CD4-positive, alpha-beta T cell treated with Interleukin-10 for 1 hour (primary cell): ENCODE measurements at places on chromosomes 12 and 14.

GRCh38 chr12:45648070-45648469 lies 81.4 kb upstream of the ARID2 start:
- no peak for DNase-seq

GRCh38 chr14:63205044-63205575 lies 867 bp downstream of the RHOJ start:
- no peak for DNase-seq

GRCh38 chr12:47945341-47945728 lies 18.1 kb upstream of the TMEM106C start:
- no peak for DNase-seq

DNA sequence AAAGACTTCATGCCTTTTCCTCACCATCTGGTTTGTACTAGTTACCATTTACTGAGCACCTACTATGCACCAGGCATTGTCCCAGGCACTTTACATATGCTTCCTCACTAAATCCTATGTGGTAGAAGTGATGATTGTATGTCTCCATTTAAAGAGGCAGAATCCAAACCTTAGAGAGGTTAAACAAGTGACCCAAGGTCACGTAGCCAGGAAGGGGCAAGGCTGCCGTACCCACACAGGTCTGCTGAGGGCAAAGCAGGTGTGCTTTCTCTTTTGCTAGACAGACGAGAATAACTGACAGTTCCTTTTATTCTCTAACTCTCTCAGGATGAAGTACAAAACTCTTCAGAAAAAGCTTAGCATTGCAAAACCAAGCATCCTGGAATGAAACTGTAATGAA lies 235.2 kb upstream of the SRRM4 start:
- no peak for DNase-seq

GRCh38 chr12:51974646-51975045 lies 23.1 kb downstream of the ACVR1B start:
- no peak for DNase-seq

DNA sequence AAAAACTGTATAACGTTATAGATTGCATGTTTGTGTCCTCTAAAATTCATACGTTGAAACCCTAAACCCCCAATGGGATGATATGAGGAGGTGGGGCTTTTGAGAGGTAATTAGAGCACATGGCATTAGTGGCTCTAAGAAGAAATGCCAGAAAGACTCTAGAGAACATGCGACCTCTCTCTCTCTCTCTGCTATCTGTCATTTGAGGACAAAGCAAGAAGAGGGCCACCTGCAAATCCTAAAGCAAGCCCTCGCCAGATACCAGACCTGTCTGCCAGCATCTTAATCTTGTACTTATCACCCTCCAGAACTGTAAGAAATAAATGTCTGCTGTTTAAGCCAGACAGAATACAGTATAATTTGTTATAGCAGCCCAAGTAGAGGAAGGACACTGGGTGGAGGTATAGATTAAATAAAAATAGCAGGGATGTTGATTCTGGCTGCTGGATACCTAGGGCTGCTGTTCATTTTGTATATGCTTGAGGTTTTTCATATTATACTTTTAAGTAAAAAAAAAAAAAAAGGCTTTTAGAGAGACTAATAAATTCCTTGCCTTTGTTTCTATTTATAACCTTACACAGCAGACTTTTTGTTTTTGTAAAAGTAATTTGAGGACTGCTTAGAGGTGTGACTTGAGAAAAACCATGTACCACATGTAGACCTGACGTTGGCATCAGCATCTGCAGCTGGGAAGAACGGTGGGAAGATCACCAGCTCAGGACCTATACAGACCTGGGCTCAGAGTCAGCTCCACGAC lies 26.9 kb downstream of the MOK start:
- no peak for DNase-seq

- DNase-seq = no peak
Observed at GRCh38 chr14:68692916-68693771, 99.7 kb downstream of the ZFP36L1 start.

DNA sequence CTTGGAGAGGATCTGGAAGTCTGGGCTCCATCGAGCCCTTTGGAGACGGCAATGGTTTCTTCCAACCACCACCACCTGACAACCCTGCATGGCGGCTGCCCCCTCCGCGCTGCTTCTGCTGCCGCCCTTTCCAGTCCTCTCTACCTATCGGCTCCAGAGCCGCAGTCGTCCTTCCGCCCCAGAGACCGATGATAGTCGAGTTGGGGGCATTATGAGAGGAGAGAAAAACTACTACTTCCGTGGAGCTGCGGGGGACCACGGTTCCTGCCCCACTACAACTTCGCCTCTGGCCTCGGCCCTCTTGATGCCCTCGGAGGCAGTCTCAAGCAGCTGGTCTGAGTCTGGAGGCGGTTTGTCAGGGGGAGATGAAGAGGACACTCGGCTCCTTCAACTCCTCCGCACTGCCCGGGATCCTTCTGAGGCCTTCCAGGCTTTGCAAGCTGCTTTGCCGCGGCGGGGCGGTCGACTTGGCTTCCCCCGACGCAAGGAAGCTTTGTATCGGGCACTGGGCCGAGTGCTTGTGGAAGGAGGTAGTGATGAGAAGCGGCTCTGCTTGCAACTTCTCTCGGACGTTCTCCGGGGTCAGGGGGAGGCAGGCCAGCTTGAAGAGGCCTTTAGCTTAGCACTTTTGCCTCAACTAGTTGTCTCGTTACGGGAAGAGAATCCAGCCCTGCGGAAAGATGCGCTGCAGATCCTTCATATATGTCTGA lies 499 bp downstream of the TOGARAM1 start:
- peak; percentile 13 for DNase-seq

- no peak for DNase-seq
Observed at GRCh38 chr12:4829793-4830162, 79.9 kb upstream of the KCNA1 start.

GRCh38 chr12:79360286-79360685 lies 330.5 kb downstream of the PAWR start:
- DNase-seq = no peak

- no peak for DNase-seq
Observed at GRCh38 chr12:19222558-19222957, 93.0 kb downstream of the PLEKHA5 start.

DNA sequence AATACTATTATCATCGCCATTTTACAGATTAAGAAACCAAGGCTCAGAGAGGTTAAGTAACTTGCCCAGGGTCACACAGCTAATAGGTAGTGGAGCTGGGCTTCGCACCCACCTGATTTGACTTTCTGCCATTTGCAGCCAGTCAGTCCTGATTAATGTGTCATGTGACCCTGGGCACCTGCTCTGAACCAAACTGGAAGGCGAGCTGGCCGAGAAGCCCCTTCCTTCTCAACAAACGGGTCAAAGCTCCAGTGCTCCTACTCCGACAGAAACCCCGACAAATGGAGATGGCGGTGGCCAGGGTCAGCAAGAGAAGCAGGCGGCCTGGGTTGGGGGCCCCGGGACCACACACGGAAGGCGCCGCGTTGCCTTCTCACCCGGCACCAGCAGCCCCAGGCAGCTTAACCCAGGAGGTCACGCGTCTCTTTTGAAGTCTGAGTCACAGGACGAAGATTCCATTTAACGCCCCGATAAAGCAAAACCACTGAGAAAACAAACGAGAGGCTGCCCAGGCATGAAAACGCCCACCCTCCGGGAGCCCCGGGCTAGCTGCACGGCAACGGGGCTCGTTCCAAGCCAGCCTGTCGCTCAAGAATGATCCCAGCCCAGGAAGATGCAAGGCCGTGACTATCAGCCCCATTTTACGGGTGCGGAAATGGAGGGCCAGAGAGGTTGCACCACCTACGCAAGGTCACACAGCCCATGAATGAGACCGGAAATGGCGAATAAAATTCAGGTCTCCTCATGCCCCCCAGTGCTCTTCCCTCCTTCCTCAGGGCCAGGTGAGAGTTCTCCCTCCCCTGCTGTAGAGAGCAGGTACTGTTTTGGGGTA lies 124.8 kb downstream of the SCARB1 start:
- DNase-seq = no peak

DNA sequence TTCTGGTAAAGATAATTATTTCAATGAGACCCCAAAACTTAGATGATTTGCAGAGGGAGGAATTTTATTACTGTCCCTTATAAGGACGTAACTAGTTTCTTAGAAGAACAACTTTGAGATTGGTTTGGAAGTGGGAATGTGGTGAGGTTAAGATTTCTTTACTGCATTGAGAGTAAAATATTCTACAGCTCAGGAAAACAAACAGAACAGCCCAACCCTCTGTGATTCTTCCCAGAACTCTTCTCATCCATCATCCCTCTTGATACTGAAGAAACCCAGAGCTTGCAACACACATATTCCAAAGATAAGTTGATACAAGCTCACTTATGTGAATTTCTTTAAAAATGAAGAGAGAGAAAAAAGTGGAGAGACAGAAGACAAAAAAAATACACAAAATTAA lies 234.2 kb downstream of the CRADD start:
- no peak for DNase-seq

DNA sequence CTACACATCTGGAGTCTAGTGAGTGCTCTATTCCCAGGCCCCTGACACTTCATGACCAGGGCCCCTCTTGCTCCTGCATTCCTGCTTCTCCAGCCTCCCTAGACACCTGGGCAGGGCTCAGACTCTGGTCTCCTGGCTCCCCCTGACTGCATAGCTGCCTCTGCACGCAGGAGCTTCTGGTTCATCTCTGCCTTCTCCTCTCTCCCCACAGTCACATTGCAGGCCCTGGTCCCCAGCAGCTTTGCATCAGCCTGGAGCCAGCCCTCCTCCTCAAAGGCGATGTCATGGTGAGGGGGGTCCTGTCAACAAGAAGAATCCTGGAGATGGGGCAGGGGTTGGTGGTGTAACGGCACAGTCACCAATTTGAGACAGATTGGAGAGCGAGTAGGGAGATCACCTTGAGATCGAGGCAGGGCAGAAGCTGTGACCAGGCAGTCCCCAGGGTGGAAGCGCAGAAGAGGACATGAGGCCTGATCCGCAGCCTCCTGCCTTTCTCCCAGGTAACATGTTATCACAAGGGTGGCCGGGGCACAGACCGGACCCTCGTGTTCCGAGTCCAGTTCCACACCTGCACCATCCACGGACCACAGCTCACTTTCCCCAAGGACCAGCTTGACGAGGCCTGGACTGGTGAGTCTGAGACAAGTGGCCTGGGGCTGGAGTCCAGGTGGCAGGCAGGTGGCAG lies 8.1 kb downstream of the TNS2 start:
- no peak for DNase-seq

GRCh38 chr12:75959060-75959459 lies 72.5 kb downstream of the PHLDA1 start:
- DNase-seq = no peak

DNA sequence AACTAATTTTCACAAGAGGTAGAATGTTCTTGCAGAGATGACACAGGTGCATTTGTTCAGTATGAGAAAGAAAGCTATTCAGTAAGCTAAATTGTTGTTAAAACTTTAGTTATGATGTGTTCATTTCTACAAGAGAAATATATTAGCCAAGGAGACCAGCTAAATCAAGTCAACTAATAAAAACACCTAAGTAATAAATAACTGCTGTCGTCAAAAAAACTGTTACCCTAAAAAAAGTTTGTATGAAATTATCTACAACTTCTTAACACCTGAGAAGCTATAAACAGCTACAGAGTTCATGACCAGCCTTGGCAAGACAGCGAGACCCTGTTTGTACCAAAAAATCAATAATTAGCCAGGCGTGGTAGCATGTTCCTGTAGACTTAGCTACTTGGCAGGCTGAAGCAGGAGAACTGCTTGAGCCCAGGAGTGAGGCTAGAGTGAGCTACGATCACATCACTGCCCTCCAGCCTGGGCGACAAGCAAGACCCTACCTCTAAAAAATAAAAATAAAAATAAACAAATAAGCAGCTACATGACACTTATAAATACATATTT lies 67.6 kb upstream of the AP4S1 start:
- no peak for DNase-seq

GRCh38 chr14:31439561-31439960 lies 17.7 kb downstream of the DTD2 start:
- DNase-seq = no peak

- DNase-seq = no peak
Observed at GRCh38 chr12:11509326-11509725, 114.0 kb upstream of the PRB2 start.

DNA sequence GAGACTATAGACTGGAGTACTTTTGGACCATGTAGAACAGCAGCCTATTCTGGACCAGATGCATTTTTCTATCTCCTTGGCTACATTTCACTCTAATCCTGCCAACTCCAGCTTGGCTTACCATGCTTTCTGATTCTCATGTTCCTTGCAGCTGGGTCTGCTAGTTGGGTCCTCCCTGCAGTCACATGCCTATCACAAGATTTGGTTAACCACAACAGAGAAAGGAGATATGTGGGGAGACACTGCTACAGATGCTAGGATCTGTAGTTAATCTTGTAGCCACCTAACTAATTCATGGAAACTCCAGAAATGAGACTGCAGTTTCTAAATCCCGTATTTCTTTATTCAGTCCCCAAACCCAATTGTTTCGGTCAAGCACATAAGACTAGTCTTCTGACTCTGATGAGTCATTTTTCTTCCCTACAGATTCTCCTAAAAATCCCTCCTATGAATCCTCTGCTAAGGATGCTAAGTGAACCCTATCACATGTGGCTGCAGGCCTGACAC lies 410.6 kb downstream of the DAD1 start:
- DNase-seq = no peak

DNA sequence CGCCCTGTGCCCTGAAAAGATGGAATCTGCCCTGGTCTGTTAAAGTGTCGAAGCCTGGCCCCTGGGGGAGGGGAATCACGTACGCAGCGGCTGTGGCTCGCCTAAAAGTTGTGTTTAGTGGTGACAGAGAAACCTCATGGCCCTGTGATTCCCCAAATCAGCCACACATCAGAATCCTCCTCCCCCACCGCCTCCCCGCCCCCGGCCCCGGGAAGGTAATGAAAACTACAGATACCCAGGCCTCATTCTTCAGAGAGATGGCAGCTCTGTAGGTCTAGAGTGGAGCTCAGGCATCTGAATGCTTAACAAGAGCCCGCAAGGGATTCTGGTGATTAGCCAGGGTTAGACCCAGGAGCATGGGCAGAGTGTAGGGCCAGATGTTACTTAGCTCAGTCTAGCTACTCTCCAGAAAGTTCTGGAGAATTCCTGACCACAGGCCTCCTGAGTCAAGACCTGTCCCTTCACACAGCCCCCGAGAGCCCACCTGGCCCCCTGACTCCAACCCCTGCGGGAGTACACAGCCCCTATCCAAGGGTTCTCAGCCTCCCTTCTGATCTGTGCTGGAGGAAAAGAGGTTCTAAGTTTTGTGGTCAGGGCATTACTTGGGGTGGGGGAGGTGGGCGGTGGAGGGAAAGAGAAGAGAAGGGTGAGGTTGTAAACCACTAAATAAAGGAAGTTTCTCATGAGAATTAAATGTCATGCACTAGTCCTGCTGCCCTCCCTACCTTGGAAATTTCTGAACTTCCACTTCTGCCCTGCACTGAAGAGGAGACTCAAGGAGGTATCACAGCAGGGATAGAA lies 114.8 kb downstream of the PLXNC1 start:
- DNase-seq = peak; percentile 75

DNA sequence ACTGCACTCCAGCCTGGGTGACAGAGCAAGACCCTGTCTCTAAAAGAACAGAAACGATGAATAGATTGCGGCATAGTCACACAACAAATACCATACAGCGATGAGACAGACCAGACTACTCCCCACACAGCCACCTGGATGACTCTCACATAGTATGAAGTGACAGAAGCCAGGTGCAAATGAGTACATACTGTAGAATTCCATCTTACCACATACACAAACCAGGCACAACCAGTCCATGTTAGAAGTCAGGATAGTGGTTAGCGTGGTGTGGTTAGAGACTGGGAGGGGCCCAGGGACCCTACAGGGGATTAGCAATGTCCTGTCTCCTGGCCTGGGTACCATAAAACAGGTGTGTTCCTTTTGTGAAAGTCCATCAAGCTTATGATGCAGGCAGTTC lies 53.8 kb downstream of the FAM222A start:
- no peak for DNase-seq
